ENCODE measurements at places on chromosomes 6 and 20. TPM values are rescaled to one million over a fixed set of nuclear protein-coding genes. Genes with fewer than 3 reads are reported as not detected.

The ARFGEF2 gene
- 24.4 TPM for polyA plus RNA-seq

The ZSCAN31 gene
- 7.1 TPM for polyA plus RNA-seq

The NDRG3 gene
- polyA plus RNA-seq = 19.3 TPM

The PDRG1 gene
- 12.8 TPM for polyA plus RNA-seq

The ENPP3 gene
- polyA plus RNA-seq = 0.09 TPM

The OR2J3 gene
- not detected for polyA plus RNA-seq

The SNX3 gene
- polyA plus RNA-seq = 238 TPM

The HLA-DOA gene
- 2.1 TPM for polyA plus RNA-seq

The PRND gene
- polyA plus RNA-seq = not detected

The WFDC5 gene
- not detected for polyA plus RNA-seq

The CYP39A1 gene
- polyA plus RNA-seq = 2.9 TPM

The LY6G6F gene
- polyA plus RNA-seq = not detected

The TP53TG5 gene
- 0.43 TPM for polyA plus RNA-seq

DNA sequence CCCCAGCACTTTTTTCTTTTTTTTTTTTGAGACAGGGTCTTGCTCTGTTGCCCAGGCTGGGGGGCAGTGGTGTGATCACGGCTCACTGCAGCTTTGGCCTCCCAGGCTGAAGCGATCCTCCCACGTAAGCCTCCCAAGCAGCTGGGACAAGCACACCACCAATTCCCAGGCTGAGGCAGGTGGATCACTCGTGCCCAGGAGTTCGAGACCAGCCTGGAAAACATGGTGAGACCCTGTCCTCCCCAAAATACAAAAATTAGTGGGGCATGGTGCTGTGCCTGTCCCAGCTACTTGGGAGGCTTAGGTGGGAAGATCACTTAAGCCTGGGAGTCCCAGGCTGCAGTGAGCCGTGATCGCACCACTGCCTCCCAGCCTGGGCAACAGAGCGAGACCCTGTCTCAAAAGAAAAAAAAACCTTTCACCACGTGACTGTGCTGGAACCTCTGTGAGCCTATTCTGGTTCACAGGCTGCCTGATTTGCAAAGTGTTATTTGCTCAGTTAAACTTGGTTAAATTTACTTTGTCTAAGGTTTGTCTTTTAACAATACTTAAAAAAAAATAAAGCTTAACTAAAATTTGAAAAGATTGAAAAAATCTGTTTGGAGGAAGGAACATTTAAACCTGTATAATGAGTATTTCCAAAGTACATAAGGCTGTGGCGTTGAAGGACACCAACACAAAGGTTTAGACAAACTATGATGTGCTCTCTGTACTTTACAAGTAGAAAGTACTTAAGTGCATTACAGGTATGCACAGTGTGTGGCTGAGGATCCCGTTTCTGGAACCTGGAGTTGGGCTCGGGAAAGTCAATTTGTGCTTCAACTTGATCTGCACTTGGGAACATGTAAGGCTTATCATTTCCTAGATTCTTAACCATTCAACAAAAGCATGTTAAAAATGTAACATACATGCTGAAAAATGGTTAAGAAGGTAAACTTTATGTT is 55.0 kb downstream of the PPP1R3G start:
- no peak for DNase-seq

DNA sequence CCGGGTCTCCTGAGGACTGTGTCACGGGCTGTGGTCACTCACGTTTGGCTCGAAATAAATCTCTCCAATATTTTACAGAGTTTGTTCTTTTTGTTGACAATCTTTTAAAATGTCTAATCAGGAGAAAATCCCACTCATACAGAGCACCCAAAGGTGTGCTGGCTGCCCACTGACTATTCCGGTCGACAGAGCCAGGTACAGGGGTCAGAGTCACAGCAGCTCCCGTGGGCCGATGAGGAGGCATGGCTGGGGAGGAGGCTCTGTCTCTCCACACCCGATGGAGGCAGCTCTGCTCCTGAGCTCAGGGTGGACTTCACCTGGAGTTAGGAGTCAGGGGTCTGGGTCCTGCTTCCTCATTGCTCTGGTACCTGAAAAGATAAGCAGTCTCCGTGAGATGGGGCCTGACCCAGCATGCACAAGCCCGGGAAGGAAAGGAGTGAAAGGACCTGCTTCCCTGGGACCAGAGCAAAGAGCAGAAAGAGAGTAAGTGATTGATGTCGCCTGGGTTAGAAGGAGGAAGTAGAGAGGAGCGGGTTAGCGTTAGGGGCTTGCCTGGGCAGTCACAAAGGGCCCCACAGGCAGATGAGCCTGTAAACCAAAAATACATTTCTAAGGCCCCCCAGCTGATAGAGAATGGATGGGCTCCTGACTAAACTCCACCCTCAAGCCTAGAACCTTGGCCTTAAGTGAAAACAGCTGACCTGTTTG is 53.5 kb upstream of the UNC93A start:
- no peak for DNase-seq

- DNase-seq = no peak
Measured at GRCh38 chr6:44676246-44676790, 288.8 kb downstream of the CDC5L start.

DNA sequence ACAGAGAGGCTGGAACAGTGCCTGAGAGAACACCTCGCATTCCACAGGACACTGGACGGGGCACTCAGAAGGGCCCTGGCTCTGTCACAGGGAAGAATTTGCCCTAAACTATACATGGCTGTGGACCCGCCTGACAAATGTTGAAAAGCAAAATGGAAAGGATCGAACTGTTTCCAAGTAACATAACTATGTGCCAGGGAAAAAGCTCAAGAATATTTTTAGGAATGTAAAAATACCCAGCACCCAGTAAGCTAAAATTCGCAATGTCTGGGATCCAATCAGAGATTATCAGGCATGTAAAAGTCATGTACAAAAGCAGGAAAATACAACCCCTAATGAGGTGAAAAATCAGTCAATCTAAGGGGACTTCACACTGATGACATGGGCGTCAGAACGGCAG is 215.9 kb downstream of the TTLL2 start:
- no peak for DNase-seq

GRCh38 chr6:30530014-30530413 is 26.3 kb downstream of the GNL1 start:
- DNase-seq = no peak

- no peak for DNase-seq
Measured at GRCh38 chr6:40807484-40807883, 220.3 kb upstream of the LRFN2 start.

- no peak for DNase-seq
Measured at GRCh38 chr6:169406804-169407203, 153.2 kb upstream of the THBS2 start.

DNA sequence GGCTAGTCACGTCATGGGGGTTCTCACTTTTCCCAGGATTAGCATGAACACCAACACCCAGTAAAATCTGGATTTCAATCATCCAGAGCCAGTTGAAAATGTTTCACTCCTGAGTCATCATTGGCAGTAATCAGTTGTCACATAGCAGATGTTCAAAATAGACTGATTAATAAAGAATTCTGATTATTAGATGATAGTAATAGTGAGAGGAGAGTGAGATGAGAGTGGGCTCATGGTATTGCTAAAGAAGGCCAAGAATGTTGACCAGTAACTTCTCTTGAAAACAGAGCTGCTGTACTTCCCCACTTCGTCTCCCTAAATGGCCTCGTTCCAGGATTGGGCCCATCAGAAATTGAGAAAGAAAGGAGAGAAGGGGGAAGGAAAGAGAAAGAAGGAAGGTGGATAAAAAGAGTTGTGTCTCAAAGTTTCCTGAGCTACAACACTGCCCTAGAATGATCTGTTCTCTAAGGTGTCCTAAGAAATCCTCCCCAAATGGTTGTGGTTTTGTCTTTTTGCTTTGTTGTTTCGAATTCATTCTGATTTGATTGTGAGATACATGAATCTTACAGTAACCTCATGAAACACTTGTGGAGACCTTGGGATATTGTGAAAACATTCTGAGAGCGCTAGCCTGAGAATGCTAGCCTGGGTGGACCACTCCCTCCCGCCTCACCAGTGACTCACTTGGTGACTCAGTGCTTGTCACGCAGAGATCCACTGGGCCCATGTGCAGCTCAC is 502.2 kb upstream of the JARID2 start:
- no peak for DNase-seq

DNA sequence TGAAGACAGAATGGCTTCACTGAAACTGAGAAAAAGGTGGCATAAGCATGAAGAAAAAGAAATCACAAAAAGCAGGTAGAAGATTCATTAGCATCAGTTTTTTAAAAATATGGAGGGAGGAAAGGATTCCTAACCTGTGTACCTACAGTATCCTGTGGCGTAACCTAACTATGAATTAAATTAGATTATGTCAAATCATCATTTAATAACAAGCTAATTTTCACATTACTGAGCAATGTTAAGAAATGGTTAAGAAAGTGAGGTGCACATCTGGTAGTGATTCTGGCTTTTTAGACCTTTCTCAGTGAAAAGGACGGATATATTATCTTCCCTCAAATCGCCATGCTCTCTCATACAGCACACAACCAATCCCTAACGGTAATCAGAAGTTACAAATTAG is 12.5 kb downstream of the CD164 start:
- DNase-seq = no peak

DNA sequence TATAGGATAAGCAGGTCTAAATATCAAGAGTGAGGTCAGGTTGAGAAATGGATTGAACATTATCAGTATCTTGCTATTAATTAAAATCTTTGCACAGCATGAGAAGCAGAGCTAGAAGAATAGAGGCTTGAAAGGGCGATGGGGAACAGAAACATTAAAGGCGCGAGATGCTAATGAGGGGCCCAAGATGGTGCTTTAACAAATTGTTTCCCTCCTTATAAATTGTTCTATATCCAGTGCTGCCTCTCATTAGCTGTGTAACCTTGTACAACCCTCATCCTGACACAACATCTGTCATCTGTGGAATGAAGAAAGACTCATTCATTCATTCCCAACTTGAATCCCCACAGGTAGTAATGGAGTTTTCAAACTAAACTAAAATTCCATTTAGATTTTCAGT is 57.8 kb downstream of the FUT9 start:
- no peak for DNase-seq

- no peak for DNase-seq
Measured at GRCh38 chr6:144017166-144018094, 9.4 kb upstream of the PLAGL1 start.

GRCh38 chr6:15417811-15418210 is 171.9 kb downstream of the JARID2 start:
- DNase-seq = no peak

Data from heart right ventricle (tissue), 16 donors.